CD4-positive, alpha-beta T cell treated with Interleukin-12 subunit alpha and Interleukin-12 subunit beta, for 1 hour (primary cell): ENCODE measurements at places on chromosomes 2 and 18.

DNA sequence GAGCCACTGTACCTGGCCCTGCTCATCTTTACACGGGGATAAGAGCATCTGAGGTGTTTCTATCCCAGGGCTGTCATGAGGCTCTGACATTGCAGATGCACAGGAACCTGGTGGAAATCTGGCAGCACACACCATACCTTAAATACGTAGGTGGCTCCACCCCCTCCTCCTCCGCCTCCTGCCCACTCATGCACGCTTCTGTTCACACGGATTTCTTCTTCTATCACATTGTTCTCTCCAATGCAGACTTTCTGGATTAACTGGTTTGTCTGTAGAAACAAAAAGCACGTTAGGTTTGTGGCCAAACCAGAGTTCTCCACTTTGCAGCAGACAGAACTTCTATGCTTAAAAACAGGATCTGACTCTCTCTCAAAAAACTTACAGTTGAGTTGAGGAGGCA lies 118.2 kb downstream of the CLIP4 start:
- no peak for DNase-seq

GRCh38 chr2:176582176-176582575 lies 312.9 kb downstream of the MTX2 start:
- DNase-seq: no peak

- DNase-seq: no peak
Measured at GRCh38 chr2:41894563-41895333, 153.1 kb upstream of the PKDCC start.

DNA sequence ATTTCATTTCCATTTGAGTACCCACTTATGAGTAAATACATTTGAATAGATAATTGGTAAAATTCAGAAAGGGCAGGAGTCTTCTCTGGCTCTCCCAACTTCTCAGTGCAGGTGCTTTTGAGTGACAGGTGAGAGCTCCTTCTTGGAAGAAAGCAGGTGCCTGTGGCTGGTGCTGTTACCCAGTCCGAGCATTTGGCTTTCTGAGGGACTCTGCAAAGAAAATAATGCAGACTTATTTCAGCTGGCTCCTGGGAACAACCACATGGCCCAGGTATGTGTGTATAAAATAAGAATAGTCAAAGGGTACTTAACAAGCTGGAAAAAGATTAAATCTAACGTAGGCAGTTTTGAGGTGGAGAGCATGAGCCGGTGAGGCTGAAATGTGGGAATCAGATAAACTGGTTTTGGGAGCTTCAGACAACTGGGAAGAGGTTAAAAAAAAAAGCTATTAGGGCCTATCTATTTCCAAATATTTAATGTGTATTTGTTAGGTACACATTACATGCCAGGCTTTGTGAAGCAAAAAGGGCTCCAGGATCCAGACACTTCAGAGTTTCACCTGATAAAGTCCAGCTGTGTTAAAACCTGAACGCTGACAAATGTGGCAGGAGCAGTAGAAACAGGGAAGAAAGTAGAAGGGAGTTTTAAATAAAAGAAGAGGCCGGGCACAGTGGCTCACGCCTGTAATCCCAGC lies 20.6 kb downstream of the ZNF236 start:
- DNase-seq: no peak

GRCh38 chr2:110205660-110206455 lies 1.0 kb upstream of the NPHP1 start:
- no peak for DNase-seq

- DNase-seq: no peak
Measured at GRCh38 chr2:49241991-49242390, 87.7 kb upstream of the FSHR start.

GRCh38 chr2:172894689-172895387 lies 159.2 kb downstream of the RAPGEF4 start:
- no peak for DNase-seq

GRCh38 chr18:57909620-57910019 lies 106.5 kb upstream of the ATP8B1 start:
- no peak for DNase-seq

GRCh38 chr2:168694173-168694572 lies 108.3 kb upstream of the NOSTRIN start:
- no peak for DNase-seq
